A549 treated with CORT108297 at 1 μM for 4 hours (cell line): ENCODE measurements at places on chromosomes 1 and 21. TPM values are rescaled to one million over a fixed set of nuclear protein-coding genes. Genes with fewer than 3 reads are reported as not detected.

WNT3A gene
- 0.02 to 0.03 TPM in 2 of 5 replicates, not detected in the others for total RNA-seq

C1QA gene
- not detected in 5 replicates for total RNA-seq

WDR64 gene
- not detected in 5 replicates for total RNA-seq

ZNF593OS gene
- total RNA-seq, result 0.09 to 0.47 TPM in 2 of 5 replicates, not detected in the others

CD34 gene
- not detected in 5 replicates for total RNA-seq

ESRRG gene
- not detected in 5 replicates for total RNA-seq

DIRAS3 gene
- total RNA-seq, result 1.1 to 1.6 TPM (median 1.4 TPM) in 5 replicates

HSD11B1 gene
- total RNA-seq, result 0.12 to 0.14 TPM in 2 of 5 replicates, not detected in the others

VANGL2 gene
- total RNA-seq, result 0.69 to 1.0 TPM (median 0.93 TPM) in 5 replicates

KCNJ9 gene
- 0.02 TPM in 1 of 5 replicates, not detected in the others for total RNA-seq

LENEP gene
- total RNA-seq, result not detected in 5 replicates

SLAMF6 gene
- total RNA-seq, result not detected in 5 replicates

SPRTN gene
- total RNA-seq, result 11.4 to 13.8 TPM (median 12.4 TPM) in 5 replicates

CA6 gene
- not detected in 5 replicates for total RNA-seq

TTC22 gene
- total RNA-seq, result not detected in 5 replicates

HOOK1 gene
- total RNA-seq, result 0.14 to 0.45 TPM (median 0.32 TPM) in 5 replicates

RASSF5 gene
- 1.1 to 1.4 TPM (median 1.2 TPM) in 5 replicates for total RNA-seq

POMGNT1 gene
- 35.0 to 51.2 TPM (median 47.4 TPM) in 5 replicates for total RNA-seq

PCSK9 gene
- total RNA-seq, result 2.0 to 4.6 TPM (median 3.5 TPM) in 5 replicates

CR1 gene
- not detected in 5 replicates for total RNA-seq

AQP10 gene
- total RNA-seq, result not detected in 5 replicates

PAQR6 gene
- 2.0 to 4.9 TPM (median 4.5 TPM) in 5 replicates for total RNA-seq

ALPL gene
- 0.12 to 0.30 TPM (median 0.22 TPM) in 5 replicates for total RNA-seq

BRINP3 gene
- total RNA-seq, result not detected in 5 replicates

UMODL1 gene
- not detected in 5 replicates for total RNA-seq

TCHHL1 gene
- total RNA-seq, result not detected in 5 replicates

DMBX1 gene
- total RNA-seq, result 0.68 to 1.3 TPM (median 1.2 TPM) in 5 replicates

SPAG17 gene
- total RNA-seq, result not detected in 5 replicates

VSIG8 gene
- total RNA-seq, result 0.05 TPM in 2 of 5 replicates, not detected in the others

NAV1 gene
- total RNA-seq, result 6.5 to 13.9 TPM (median 10.0 TPM) in 5 replicates

ASPM gene
- total RNA-seq, result 20.6 to 24.0 TPM (median 22.6 TPM) in 5 replicates

TMEM269 gene
- 0.06 to 0.16 TPM (median 0.08 TPM) in 5 replicates for total RNA-seq

JAK1 gene
- 124 to 156 TPM (median 140 TPM) in 5 replicates for total RNA-seq

EPHB2 gene
- 43.0 to 62.2 TPM (median 50.6 TPM) in 5 replicates for total RNA-seq

PIGC gene
- 31.2 to 40.7 TPM (median 38.5 TPM) in 5 replicates for total RNA-seq

C1orf226 gene
- total RNA-seq, result 0.50 to 0.85 TPM (median 0.74 TPM) in 5 replicates

ADORA3 gene
- not detected in 5 replicates for total RNA-seq

FCRL5 gene
- not detected in 5 replicates for total RNA-seq

XCL1 gene
- not detected in 5 replicates for total RNA-seq

COL8A2 gene
- 0.08 to 0.16 TPM (median 0.09 TPM) in 5 replicates for total RNA-seq

C1orf210 gene
- not detected in 5 replicates for total RNA-seq
